ENCODE measurements at places on chromosomes 16 and 17. TPM values are rescaled to one million over a fixed set of nuclear protein-coding genes. Genes with fewer than 3 reads are reported as not detected.
A peak's percentile ranks its signal among the peaks of the same experiment; 100 is the strongest.

DNA sequence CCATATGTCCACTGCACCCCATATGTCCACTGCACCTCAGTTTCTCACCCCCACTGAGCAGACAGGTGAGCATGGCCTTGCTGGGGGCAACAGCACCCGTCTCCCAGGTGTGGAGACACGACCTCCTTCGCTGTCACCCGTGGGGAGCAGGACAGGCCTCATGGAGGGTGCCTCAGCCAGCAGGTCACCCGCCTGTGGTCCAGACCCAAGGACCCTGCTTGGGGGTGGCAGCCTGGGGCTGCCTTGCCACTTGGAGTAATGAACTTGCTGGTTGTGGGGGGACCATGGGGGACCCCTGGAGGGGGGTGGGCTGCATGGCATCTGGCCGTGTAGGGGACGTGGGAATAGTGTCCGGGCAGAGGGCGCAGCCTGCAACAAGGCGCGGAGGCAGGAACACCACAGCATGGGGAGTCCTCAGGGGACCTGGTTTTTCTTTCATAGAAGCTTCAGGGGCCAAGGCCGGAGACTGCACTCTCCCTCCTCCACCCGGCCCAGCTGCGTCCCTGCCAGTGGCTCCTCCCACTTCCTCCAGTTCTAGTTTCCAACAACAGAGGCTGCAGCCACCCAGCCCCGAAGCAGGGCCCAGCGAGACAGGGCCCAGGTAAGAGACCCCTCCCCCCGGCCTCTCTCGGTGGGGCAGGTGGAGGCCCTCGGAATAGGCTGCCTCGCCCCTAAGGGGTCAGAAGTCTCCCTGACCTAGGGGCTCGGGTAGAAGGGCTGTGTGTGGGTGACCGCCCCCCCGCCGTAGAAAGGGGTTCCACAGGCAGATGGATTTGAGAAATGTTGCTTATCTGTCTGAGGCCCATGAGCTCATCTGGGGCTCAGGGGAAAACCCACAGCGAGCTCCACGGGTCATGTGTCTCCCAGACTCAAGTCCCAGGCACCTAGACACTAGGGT lies at the start of gene NHLRC4:
Gene NHLRC4, plus strand, starts transcription at position 531 of the 898 bp plus-strand sequence. CDS start 1,043 bp downstream, outside the sequence.
- peak; percentile 24 for DNase-seq

DNA sequence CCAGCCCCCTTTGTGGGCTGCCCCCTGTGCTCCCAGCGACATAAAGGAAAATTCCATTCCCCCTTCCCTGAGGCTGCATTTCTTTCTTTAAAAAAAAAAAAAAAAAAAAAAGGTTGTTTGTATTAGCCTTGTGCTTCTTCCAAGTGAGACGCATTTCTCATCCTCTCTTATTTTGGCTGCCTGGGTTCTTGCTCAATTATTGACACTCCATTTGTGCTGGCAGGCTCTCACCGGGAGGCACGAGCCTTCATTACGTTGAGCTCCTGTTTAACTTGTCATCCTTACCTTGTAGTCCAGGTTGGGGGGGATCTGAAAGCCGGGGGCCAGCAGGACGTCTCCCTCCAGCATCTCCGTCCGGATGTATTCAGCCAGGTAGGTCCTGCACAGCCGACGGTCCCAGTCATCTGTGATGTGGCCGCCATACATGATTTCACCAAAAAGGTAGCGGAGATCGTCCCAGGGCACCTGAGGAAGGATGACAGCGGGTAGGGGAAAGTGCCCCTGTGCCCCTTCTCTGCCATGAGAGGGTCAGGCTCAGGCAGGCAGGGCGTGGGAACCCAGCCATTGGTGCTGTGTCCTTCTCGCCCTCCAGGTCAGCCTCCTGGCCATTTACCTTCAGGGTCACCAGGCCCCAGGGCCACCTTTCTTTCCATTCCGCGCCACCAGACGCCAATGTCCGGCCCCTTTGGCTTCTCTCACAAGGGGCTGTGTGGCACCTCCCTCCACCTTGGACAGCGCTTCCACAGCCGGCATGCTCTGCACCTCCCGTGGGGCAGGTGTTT lies 50.6 kb downstream of the PGS1 start:
- DNase-seq = no peak

GRCh38 chr16:67054901-67055300 lies 26.0 kb downstream of the CBFB start:
- no peak for DNase-seq

DNA sequence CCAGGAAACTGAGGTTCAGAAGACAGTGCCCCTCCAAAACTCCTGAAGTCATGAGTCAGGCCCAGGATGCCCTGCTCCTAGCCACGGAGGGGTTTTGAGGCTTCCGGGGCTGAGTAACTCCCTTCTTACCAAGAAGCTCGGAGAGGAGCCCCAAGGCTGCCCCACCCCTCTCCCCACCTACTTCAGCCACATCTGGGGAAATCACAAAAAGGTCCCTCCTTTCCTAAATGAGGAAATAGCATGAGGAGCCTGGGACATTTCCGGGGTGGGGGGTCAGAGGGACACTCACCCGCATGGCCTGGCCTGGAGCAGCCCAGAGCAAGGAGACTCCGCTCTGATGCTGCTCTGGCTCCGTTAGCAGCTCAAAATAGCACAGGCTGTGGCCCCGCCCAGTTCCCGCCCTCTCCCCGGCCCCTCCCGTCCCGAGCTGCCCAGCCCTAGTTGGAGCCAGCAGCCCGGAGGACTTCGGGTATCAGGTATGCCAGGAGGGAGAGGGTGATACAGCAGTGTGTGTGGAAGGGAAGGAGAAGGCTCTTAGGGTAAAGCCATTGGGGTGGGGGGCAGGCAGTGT lies 40.1 kb downstream of the MYO18A start:
- DNase-seq = peak; percentile 71

DNA sequence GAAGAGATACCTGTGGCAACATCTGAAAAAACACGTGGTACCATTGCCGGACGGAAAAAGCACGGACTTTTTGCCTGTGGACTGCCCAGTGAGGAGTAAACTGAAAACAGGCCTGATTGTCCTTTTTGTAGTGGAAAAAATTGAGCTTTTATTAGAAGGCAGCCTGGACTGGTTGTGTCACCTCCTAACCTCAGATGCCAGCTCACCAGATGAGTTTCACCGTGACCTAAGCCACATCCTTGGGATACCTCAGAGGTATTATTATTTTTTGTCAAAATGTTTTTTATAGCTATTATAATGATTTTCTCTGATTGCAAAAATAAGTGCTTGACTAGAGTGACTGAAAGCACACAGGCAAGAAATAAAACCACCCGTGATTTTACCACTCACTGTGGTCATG lies 34.9 kb downstream of the RNF213 start:
- DNase-seq = no peak

DNA sequence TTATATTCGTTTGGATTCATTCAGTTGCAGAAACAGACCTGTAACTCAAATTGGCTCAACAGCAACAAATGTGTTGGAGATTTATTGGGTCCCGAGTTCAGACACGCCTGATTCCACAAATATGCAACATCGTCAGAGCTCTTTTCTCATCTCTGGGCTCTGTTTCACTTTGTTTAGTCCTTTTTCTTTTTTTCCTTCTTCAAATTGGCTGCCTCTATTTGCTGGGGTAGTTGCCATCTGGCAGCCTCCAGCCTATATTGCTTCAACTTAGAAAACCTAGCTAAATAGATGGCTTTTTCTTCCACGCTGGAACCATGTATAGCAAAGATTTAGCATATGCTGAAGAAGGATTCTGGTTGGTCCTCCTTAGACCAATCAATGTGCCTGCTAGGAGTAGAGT lies 398.5 kb downstream of the RBFOX1 start:
- no peak for DNase-seq

DNA sequence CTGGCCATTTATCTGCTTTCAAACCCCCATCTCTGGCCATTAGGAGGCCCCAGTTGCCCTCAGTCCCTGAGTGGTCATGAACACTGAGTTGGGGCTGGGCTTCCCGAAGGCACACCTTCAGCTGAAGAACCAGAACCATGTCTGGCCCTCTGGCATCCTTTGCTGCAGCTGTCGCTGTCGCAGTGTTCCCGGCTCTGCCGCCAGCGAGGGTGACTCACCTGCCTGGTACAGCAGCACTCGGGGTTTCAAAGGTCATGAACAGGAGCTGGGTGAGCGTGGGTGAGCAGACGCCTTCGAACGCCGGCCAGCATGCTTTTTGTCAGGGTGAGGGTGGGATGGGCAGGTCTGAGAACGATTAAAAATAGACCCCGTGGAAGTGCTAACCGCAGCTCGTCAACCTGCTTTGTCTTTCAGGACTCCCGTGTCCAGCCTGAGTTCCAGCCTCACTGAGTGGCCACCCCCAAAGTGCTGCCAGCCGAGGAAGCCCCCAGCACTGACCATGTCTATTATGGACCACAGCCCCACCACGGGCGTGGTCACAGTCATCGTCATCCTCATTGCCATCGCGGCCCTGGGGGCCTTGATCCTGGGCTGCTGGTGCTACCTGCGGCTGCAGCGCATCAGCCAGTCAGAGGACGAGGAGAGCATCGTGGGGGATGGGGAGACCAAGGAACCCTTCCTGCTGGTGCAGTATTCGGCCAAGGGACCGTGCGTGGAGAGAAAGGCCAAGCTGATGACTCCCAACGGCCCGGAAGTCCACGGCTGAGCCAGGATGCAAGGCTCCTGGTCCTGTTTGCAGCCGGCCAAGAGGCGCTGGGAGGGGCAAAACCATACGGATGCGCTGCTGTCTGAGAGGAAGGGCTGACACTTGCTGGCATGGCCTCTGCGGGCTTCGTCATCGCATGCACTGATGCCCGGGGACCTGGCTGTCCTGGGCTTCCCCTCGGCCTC lies 7.6 kb downstream of the SNN start:
- peak; percentile 61 for DNase-seq

DNA sequence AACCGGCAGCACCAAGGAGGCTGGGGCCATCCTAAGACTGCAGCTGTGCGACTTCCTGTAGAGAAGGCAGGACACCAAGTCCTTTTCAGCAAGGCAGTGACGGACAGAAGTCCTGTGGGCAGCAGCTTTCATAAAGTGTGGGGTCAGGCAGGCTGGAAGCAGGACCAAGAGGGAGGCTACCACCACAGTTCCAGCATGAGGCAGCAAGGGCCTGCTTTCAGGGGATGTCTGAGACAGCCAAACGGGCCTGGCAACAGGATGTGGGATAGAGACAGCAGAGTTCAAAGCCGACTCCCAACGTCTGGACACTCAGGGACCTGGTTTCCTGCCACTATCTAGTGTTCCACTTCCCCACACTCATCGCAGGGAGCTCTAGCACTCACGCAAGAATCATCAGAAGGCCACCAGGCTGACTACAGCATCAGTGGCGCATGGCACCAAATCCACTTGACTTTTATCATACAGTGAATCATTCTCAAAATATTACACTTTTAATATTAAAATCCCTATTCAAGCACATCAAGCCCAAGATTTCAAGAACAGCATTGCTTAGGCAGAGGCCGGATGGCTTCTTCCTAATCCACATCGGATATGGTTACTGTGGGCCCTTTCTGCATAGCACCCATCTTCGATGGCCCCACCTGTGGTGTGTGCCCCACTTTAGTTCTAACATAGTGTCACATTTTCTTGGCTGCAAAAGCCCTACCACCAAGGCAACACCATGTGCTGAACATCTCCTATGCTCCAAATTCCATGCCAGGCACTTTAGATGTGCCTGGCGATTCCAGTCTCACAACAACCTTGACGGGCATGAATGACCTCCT lies 5.2 kb downstream of the USP7 start:
- DNase-seq = no peak

The PNMT gene
- not detected for total RNA-seq

The HS3ST3A1 gene
- total RNA-seq = not detected

The AP2B1 gene
- 126 TPM for total RNA-seq

The GNG13 gene
- not detected for total RNA-seq

All from activated T-cell treated with anti-CD3 and anti-CD28 coated beads, Interleukin-2, amount 50 U/mL, for 4 hours (primary cell).